Activated naive CD4-positive, alpha-beta T cell treated with anti-CD3 and anti-CD28 coated beads for 36 hours (primary cell): ENCODE measurements at places on chromosomes 3 and 15. TPM values are rescaled to one million over a fixed set of nuclear protein-coding genes. Genes with fewer than 3 reads are reported as not detected.

The PARP3 gene
- 10.0 TPM for total RNA-seq

The C3orf22 gene
- total RNA-seq = not detected

The SLC9C1 gene
- not detected for total RNA-seq

The PPARG gene
- not detected for total RNA-seq

The CDHR4 gene
- not detected for total RNA-seq

The ZNF710 gene
- total RNA-seq = 19.8 TPM

The ST3GAL6 gene
- total RNA-seq = not detected

The P3H2 gene
- total RNA-seq = not detected

The CKMT1A gene
- total RNA-seq = 0.35 TPM

The SUSD5 gene
- not detected for total RNA-seq

The MOBP gene
- total RNA-seq = not detected

The CD96 gene
- 52.7 TPM for total RNA-seq

The SLC24A5 gene
- total RNA-seq = not detected

The MUSTN1 gene
- total RNA-seq = not detected

The TLNRD1 gene
- 15.9 TPM for total RNA-seq

The PGBD4 gene
- total RNA-seq = 2.0 TPM

The FAM174B gene
- 5.6 TPM for total RNA-seq

The LHFPL4 gene
- not detected for total RNA-seq

The GABRR3 gene
- not detected for total RNA-seq

The ROPN1B gene
- not detected for total RNA-seq

The TRAIP gene
- total RNA-seq = 21.5 TPM

The DUOXA2 gene
- not detected for total RNA-seq

The CHAC1 gene
- 19.8 TPM for total RNA-seq

The STIMATE gene
- total RNA-seq = 9.7 TPM

The SNRPN gene
- total RNA-seq = 67.7 TPM
